ENCODE measurements at places on chromosomes 16 and 17. TPM values are rescaled to one million over a fixed set of nuclear protein-coding genes. Genes with fewer than 3 reads are reported as not detected.

CCL2 gene
- total RNA-seq: not detected

RUNDC3A gene
- total RNA-seq: 3.4 TPM

MFAP4 gene
- not detected for total RNA-seq

MT1M gene
- total RNA-seq: not detected
